CD4-positive, alpha-beta memory T cell (primary cell): ENCODE measurements at places on chromosomes 3 and 15. TPM values are rescaled to one million over a fixed set of nuclear protein-coding genes. Genes with fewer than 3 reads are reported as not detected.

The PTH1R gene
- polyA plus RNA-seq, result not detected

The ASB14 gene
- polyA plus RNA-seq, result 0.29 TPM

The HHATL gene
- polyA plus RNA-seq, result not detected

The ISLR2 gene
- not detected for polyA plus RNA-seq

The CCDC9B gene
- 0.53 TPM for polyA plus RNA-seq

The IL12A gene
- polyA plus RNA-seq, result not detected

The SCAANT1 gene
- polyA plus RNA-seq, result not detected

The HTR3E gene
- polyA plus RNA-seq, result not detected

The TFRC gene
- polyA plus RNA-seq, result 21.7 TPM

The KNG1 gene
- not detected for polyA plus RNA-seq

The ST6GAL1 gene
- 165 TPM for polyA plus RNA-seq

The IGDCC3 gene
- polyA plus RNA-seq, result not detected

The C3orf33 gene
- 3.7 TPM for polyA plus RNA-seq

The CD200 gene
- polyA plus RNA-seq, result 1.2 TPM

The ECT2 gene
- 1.2 TPM for polyA plus RNA-seq

The IL5RA gene
- polyA plus RNA-seq, result 1.1 TPM

The PP2D1 gene
- 0.40 TPM for polyA plus RNA-seq

The CORO2B gene
- not detected for polyA plus RNA-seq

The TGM4 gene
- polyA plus RNA-seq, result not detected

The PIGBOS1 gene
- polyA plus RNA-seq, result 27.8 TPM

The NMNAT3 gene
- polyA plus RNA-seq, result 1.6 TPM

The CFAP44 gene
- polyA plus RNA-seq, result 0.73 TPM
